Stimulated activated CD4-positive, alpha-beta T cell treated with anti-CD3 and anti-CD28 coated beads, Interleukin-15, amount 100 ng/mL, for 24 hours (primary cell): ENCODE measurements at places on chromosomes 3 and 15.

DNA sequence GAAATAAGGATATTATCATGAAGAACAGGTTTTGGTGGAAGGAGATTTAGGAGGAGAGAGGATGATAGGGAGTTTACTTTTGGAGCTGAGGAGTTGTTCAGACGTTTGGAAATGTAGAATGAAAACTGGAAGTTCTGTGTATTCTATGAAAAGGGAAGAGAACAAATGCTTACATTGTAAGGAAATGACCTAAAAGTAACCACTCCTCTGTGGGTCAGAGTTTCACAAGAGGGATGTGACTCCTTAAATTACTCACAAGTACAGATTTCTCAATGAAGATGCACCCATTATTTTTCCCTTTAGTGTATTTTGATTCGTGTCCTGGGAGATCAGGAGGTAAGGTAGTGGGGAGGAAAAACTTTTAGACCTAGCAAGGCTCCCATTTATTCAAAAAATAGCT is 4.0 kb downstream of the RNF13 start:
- no peak for DNase-seq

DNA sequence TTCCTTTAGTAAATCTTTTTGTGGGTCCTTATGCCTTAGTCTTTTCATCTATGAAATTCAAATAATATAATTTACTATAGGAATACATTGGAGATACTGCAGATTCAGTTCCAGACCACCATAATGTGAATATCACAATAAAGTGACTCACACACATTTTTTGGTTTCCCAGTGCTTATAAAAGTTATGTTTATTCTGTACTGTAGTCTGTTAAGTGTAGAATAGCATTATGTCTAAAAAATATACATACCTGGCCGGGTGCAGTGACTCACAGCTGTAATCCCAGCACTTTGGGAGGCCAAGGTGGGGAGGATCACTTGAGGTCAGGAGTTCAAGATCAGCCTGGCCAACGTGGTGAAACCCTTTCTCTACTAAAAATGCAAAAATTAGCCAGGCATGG is 53.9 kb upstream of the PAQR5 start:
- no peak for DNase-seq

DNA sequence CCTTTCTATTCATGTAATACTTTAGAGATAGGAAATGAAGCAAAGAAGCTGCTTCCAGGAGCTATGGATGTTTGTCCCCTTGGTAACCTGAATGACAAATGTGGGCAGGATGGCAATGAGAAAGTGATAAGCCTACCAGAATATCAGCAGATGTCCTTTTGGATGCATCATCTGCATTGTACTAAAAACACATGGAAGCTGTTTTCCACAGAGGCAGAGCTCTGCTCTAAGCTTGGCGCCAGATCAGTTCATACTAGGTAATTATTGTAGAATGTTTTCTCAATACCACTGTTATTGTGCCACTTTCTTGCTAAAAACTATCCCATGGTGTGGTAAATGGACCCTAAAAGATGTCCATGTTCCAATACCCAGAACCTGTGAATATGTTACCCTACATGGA is 100.2 kb downstream of the DTWD1 start:
- no peak for DNase-seq

- peak; percentile 61 for DNase-seq
These were observed 589 bp downstream of the NEIL1 start for GRCh38 chr15:75347222-75348033.

GRCh38 chr3:63470745-63471144 is 181.7 kb upstream of the SNTN start:
- DNase-seq = no peak

DNA sequence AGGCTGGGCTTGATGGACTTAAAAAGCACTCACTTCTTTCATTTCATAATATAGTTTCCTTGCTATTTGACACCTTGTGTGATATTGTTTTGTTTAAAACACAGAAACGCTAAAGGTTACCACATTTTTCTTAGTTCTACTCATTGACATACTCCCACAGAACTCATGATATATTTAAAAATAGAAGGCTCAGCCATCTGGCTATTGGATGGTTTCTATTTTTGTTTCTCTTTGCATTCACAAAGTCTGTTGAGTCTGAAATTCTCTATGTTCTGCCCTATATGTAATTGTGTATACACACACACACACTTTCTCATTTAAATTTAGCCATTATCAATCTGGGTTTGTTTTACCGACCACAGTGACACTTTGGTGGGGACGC is 128.2 kb downstream of the SOX2 start:
- no peak for DNase-seq

- DNase-seq = peak; percentile 53
These were observed 28.9 kb upstream of the ICE2 start for GRCh38 chr15:60507596-60508424.
